Right atrium auricular region (tissue), 2 donors: ENCODE measurements at places on chromosomes 7 and 10. TPM values are rescaled to one million over a fixed set of nuclear protein-coding genes. Genes with fewer than 3 reads are reported as not detected.

- DNase-seq = no peak
These were observed 73.6 kb downstream of the CCDC3 start for GRCh38 chr10:12927896-12928295.

- no peak for DNase-seq
These were observed 30.7 kb upstream of the RASGEF1A start for GRCh38 chr10:43297534-43297933.

- no peak for DNase-seq
These were observed 329.9 kb upstream of the VWC2 start for GRCh38 chr7:49443515-49443914.

Gene CYP2C8
- not detected for total RNA-seq

Gene CYP26A1
- not detected for total RNA-seq
